ENCODE measurements at places on chromosomes 12 and 14.

- DNase-seq = no peak
Observed at GRCh38 chr12:85747941-85748495, 88.2 kb downstream of the RASSF9 start.

DNA sequence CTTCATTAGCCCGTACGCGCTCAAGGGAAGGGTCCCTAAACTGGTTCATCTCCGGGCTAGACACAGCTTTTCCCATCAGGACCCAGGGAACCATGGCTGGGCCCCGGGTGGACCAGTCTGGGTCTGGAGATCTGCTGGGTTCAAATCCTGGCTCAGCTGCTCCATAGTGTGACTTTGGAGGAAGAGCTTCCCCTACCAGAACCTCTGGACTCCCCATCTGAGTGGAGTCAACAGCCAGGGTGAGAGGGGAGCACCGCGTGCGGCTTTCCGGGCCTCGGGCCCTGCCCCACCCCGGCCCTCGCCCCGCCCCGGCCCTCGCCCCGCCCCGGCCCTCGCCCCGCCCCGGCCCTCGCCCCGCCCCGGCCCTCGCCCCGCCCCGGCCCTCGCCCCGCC is 41.2 kb downstream of the BEGAIN start:
- no peak for DNase-seq

DNA sequence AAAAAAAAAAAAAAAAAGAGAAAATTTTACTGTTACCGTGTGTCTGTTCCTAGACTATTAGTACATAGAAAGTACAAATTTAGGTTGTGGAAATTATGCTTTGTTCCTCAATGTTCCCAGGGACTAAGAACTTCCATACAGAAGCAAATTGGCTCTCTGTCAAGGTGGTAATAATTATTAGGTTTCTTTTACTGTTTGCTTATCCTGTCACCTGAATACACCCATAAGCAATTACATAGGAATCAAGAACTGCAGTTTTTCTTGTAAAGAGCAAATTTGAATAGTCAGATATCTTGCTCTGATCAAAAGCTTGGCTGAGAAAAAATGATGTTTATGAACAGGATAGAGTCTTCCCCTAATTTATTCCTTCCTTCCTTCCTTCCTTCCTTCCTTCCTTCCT is 191.2 kb downstream of the AEBP2 start:
- DNase-seq = no peak

DNA sequence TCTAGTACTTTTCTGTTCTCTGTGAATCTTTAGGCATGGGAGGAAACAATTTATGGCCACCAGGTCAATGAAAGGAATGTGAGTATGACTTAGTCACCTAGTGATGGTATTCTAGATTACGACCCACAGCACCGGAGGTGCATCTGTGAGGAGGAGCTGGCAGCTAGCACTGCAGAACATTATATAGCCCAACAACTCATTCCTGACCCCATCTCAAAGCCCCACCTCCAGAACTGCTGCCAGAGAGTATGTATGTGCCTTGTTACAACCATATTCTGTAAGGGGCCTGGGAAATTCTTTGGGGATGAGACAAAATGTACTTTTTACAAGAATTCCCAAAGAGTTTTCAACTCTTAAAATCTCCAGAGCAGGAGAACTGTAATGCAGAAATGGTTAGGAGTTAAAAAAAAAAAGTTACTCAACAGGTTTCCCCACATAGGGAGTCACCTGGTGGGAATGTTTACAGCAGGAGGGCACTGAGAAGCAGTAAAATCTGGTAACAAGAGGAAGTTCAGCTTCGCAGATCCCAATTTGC is 34.9 kb upstream of the CERS5 start:
- no peak for DNase-seq

DNA sequence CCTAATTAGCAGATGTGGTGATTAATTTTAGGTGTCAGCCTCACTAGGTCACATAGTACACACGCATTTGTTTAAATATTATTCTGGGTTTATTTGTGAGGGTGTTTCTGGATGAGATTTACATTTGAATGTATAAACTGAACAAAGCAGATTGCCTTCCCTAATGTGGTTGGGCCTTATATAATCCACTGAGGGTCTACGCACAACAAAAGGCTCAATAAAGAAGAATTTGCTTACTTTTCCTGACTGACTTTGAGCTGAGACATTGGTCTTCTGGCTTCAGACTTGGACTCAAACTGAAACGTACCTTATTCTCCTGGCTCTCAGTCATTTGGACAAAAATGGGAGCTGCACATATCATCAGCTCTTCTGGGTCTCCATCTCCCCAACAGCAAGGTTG is 1132.3 kb upstream of the FLRT2 start:
- no peak for DNase-seq

- no peak for DNase-seq
Observed at GRCh38 chr14:71372411-71372838, 465.2 kb downstream of the PCNX1 start.

GRCh38 chr14:92563359-92563758 is 49.8 kb downstream of the RIN3 start:
- no peak for DNase-seq

- peak; percentile 76 for DNase-seq
Observed at GRCh38 chr14:75982266-75983018, 647 bp upstream of the TGFB3 start.

Measured in stimulated activated naive CD4-positive, alpha-beta T cell (primary cell).